NCI-H1092 (cell line): ENCODE measurements at places on chromosomes 3 and 15.

GRCh38 chr3:105866656-105867653 lies 1.9 kb downstream of the CBLB start:
- no peak for DNase-seq

- peak; percentile 86 for DNase-seq
Observed at GRCh38 chr3:32109256-32109655, 2.8 kb downstream of the GPD1L start.

DNA sequence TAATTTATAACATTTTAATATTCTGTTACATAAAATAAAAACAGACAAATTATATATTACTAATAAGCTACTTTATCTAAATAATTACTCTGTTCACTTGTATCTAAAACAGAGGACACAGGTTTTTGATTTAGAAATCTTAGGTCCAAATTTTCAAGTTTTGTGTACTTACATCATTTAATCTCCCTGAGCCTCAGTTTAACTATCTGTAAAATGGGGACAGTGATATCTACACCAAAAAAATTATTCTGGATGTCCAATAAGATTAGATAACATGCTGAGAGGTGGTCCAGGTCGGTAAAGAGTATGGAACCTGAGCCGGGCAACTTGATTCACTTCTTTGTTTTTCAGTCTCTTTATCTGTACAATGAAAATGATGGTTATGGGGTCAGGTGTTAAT lies 263.8 kb upstream of the CDIN1 start:
- DNase-seq, result no peak

DNA sequence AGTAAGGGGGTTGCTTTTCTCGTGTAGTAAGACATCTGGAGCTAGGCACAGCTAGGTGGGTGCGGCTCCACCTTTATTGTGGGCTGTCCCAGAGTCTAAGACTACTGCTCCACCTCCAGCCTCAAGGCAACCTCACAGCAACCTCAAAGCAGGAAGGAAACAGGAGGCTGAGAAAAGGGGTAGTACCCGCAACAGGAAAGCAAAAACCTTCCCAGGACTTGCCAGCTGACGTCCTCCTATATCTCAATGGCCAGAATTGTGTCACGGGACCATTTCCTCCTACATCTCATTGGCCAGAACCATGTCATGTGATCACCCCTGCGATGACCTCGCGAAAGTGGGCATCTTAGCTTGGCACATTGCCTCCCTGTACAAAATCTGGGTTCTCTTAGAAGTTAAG lies 4.3 kb upstream of the GPR160 start:
- no peak for DNase-seq
